ENCODE measurements at places on chromosomes 4 and X.

GRCh38 chr4:8148785-8149435, 9.7 kb downstream of the ABLIM2 start:
- no peak for DNase-seq

DNA sequence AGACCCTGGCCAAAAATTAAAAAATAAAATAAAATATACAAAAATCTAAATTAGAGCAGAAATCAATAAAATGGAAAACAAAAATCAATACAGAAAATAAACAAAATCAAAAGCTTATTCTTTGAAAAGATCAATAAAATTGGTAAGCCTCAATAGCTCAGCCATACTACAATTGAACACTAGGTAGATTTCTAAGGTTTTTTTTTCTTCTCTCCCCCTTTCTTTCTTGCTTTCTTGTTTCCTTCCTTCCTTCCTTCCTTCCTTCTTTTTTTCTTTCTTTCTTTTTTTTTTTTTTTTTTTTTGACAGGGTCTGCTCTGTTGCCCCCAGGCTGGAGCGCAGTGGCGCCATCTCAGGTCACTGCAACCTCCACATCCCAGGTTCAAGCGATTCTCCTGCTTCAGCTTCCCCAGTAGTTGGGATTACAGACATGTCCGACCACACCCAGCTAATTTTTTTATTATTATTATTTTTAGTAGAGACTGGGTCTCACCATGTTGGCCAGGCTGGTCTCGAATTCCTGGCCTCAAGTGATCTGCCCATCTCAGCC, 23.4 kb upstream of the PPP3CA start:
- no peak for DNase-seq

DNA sequence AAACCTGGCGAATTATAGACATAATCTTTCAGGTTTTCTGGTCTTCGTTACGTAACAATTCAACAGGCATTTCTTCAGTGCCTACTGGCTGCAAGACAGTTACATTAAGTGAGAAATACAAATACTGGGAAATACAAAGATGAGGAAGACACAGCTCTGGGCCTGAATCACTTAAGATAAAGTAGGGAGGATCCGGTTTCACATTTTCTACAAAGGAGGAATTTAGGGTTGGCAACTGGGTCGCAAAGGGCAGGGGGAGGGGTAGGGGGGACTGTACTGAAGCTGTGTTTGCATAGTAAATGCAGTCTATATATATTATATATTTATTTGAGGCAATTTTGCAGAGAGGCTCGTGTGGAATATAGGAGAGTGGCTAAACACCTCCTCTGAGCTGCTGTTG, 107.4 kb downstream of the MAML3 start:
- DNase-seq = no peak

DNA sequence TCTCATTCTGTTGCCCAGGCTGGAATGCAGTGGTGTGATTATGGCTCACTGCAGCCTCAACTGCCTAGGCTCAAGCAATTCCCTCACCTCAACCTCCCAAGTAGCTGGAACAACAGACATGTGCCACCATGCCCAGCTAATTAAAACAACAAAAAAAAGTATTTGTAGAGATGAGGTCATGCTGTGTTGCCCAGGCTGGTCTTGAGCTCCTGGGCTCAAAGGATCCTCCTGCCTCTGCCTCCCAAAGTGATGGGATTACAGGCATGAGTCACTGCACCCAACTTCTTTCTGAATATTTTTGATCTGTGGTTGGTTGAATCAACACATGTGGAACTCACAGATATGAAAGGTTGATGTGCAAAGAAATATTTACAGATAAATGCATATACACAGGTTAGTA, 18.5 kb upstream of the SEPTIN11 start:
- DNase-seq = no peak

- no peak for DNase-seq
Observed at GRCh38 chr4:44235897-44236296, 212.7 kb downstream of the KCTD8 start.

- no peak for DNase-seq
Observed at GRCh38 chrX:77070202-77070918, 376.8 kb upstream of the FGF16 start.

DNA sequence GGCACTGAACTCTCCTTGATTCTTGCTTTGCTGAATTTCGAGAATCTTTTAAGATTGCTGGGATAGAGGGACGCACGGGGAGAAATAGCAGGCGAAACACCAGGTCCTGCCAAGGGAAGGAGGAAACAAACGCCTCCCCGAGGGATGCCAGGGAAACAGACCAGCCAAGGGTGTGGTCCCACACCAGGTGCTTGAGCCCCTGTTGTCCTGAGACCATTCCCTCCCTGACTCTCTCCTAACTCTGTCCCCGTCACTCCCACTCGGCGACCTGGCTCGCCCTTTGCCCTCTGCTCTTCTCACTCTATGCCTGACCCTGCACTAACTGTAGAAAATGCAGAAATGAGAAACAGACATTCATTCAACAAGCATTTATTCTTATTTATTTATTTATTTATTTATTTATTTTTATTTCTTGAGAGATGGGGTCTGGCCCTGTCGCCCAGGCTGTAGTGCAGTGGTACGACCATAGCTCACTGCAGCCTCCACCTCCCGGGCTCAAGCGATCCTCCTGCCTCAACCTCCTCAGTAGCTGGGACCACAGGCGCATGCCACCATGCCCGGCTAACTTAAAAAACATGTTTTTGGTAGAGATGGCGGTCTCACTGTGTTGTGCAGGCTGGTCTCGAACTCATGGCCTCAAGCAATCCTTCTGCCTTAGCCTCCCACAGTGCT, 16.2 kb downstream of the CTAG1B start:
- DNase-seq = no peak

DNA sequence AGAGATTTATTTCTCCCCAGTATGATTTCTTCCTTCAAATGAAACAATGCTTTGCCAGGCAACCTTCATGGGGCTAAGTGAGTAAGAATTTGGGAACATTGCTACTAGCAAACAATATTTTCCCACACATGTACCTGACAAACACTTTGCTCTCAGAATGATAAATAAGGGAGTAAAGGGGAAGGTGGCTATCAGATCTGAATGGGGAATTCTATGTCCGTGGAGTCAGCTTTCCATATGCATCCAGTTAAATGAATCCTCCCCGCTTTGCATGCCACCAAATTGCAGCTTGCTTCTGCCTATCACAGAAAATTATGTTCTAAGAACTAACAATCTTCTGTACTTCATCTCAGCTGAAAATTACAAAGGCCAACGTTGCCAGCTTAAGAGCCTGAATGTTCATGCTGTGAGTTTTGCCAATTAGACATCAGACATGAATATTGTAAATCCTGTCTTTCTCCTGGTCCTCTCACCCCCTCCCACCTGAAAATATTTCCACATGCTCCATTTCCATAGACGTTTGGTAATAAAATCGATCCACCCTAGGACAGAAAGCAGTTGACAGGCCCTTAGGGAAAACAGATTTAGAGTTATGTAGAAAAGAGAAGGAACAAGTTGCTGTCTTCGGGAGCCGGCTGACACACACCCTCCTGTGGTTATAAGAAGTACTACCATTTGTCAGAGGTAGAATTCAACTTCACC, 6.3 kb downstream of the MEPE start:
- DNase-seq = no peak

GRCh38 chr4:85595098-85595775, 120.3 kb downstream of the ARHGAP24 start:
- no peak for DNase-seq

GRCh38 chr4:147717878-147718277, 14.0 kb upstream of the ARHGAP10 start:
- no peak for DNase-seq

Data from heart left ventricle (tissue), 16 donors.